ENCODE measurements at places on chromosomes 13 and 19.
A peak's percentile ranks its signal among the peaks of the same experiment; 100 is the strongest.

DNA sequence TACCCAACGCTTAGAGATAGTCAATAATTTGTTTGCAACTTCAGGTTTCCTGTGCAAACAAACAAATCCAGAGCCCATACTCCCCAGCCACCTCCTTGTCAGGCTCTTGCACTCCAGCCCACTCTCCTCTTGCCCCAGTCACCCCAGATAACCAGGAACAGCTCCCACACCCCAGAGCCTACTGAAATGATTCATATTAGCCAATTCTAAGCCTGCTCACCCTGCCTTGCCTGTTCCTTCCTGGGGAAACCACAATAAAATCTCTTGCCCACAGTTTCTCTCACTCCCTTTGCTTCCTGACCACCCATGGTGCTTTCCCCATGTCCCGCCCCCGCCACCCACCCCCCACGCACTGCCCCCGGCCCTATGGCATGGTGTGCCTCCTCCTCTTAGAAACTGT lies 3.8 kb upstream of the ACTL9 start:
- no peak for DNase-seq

DNA sequence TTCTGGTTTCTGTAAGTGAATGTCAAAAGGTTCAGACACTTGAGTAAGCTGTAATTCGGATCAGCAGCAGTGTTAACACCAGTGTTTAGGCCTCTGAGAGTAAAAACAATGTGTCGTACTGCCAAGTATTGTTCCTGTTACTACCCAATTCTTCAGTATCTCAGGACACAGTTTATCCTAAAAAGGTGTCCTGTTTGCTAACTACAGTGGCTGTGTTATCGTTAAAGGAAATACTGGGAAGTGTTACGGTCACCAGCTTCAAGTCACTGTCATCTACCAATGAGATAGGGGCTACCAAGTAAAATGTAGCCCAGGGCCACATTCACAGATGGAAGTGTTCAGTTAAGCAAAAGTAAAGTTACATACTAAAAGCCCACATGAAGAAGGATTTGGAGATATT lies 2.3 kb upstream of the UPF3A start:
- DNase-seq = no peak

- DNase-seq = no peak
These were observed 583 bp downstream of the PCDH8 start for GRCh38 chr13:52847682-52848432.

GRCh38 chr13:20151016-20151415 lies 9.8 kb downstream of the GJA3 start:
- no peak for DNase-seq

- no peak for DNase-seq
These were observed 220.1 kb upstream of the EDNRB start for GRCh38 chr13:78138756-78139155.

DNA sequence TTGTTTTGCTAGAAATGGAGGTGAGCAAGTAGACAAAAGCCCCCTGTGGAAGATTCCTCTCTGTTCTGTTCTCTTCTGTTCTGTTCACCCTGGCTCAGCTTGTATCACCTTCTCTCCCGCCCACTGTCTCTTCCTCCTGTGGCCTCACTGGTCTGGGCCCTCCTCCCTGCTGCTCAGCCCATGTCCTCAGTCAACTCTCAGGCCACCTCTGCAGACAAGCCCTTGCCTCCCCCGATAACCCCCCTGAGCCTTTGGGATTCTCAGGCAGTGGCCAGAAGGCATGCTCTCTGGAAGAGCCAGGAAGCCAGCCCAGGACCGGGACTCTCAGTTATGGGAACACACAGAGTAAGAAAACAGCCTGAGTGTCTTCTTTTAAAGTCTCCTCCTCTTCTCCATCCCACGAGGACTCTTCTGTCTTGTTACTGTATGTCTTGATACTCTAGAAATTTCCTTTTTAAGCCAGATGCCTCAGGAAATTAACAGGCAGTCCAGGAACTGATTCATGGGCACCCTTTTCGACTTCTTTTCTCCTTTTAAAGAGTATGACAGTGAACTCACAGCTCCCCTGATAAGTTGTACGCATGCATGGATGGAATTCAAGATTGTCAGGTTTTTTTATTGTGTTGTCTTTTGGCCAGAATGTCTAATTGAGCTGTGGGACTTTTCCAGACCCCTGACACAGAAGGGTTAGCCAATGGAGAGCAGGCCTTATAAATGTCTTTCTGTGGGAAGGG lies 33.7 kb downstream of the SHISA2 start:
- DNase-seq = no peak

GRCh38 chr19:44611812-44612295 lies 1.5 kb upstream of the IGSF23 start:
- peak; percentile 94 for DNase-seq

DNA sequence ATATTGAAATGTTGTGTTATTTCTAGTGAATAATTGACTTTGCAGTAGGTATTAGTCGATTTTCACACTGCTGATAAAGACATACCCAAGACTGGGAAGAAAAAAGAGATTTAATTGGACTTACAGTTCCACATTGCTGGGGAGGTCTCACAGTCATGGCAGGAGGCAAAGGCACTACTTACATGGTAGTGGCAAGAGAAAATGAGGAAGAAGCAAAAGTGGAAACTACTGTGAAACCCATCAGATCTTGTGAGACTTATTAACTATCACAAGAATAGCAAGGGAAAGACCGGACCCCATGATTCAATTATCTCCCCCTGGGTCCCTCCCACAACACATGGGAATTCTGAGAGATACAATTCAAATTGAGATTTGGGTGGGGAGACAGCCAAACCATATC lies 9.9 kb upstream of the C5AR2 start:
- no peak for DNase-seq

DNA sequence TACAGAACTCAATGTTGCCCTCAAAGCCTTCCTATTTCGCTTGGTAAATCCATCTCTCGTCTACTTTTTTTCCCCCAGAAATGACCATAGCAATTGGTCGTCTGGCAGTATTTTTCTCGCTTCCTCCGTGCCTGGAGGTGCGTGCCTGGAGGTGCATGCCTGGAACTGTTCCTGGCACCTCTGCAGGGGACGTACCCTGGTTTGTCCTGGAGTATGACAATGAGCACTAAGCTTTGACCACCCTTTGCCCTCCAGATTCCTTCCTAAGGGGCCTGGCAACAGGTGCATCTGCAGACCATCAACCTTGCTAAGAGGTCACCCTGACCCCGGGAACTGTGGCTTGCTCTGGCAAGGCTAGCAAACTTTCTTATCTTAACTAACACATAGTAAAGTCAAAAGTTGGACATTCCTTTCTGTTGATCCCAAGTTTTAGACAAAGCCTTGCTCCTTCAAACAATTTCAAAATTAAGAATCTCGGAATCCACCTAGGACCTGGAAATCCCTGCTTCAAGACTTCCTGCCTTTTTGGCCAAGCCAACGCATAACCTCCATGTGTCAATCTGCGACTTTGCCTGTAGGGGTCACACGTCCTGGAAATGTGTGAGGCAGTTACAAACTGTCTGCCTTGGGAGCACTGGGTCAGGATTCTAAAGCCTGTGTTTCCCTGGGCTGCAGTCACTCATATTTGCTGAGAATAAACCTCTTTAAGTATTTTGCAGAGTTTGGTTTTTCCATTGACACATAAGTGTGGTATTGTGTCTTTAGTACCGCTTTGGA lies 28.8 kb upstream of the TUBGCP3 start:
- peak; percentile 46 for DNase-seq

GRCh38 chr13:49071341-49071937 lies 95.7 kb downstream of the FNDC3A start:
- no peak for DNase-seq

GRCh38 chr19:42176649-42176989 lies 40.9 kb downstream of the DEDD2 start:
- DNase-seq = peak; percentile 96

- DNase-seq = no peak
These were observed 672 bp downstream of the HPN start for GRCh38 chr19:35042056-35042730.

- peak; percentile 8 for DNase-seq
These were observed 5.3 kb downstream of the SHD start for GRCh38 chr19:4284176-4284958.

GRCh38 chr13:97019236-97019635 lies 25.0 kb upstream of the OXGR1 start:
- no peak for DNase-seq

GRCh38 chr19:15449620-15450527 lies at the start of gene WIZ:
WIZ (minus strand) TSS chr19:15449956; CDS start chr19:15448307, 1,649 bp downstream.
- peak; percentile 38 for DNase-seq

- no peak for DNase-seq
These were observed 22.8 kb downstream of the COL4A2 start for GRCh38 chr13:110329798-110330461.

- DNase-seq = no peak
These were observed 82.3 kb downstream of the TDRD3 start for GRCh38 chr13:60479273-60479672.

- DNase-seq = no peak
These were observed 16.5 kb downstream of the TYK2 start for GRCh38 chr19:10363789-10364281.

DNA sequence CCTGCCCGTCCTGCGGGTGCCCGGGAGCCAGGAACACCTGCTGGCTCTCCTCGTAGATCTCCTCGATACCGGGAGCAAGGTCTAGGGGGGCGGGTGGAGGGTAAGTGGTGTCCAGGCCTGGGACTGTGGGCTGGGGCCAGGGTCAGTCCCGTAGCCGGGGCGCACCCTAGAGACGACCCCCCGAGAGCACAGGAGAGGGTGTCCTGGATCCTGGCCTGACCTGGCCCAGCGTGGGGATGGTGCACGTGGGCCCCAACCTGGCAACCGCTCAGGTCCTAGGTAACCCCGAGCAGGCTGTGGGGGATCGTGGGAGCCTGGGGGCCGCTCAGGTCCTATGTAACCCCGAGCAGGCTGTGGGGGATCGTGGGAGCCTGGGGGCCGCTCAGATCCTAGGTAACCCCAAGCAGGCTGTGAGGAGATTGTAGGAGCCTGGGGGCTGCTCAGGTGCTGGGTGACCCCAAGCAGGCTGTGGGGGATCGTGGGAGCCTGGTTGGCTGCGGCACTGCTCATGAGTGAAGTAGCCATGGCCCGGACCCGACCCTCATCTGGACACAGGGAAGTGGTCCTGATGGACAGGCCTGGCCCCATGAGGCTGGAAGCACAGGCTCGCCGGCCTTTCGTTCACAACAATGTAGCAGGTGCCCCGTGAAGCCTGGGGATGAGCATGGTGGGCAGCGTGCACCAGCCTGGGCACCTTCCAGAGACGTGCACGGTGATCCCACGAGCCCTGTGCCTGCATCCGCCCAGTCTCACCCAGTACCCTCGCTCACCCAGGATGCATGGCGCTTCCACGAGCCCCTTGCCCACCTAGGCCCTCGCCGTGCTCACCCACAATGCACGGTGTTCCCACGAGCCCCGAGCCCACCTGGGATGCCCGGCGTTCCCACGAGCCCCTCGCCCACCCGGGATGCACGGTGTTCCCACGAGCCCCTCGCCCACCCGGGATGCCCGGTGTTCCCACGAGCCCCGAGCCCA lies 6.2 kb downstream of the GPX4 start:
- no peak for DNase-seq

GRCh38 chr13:23292586-23292985 lies 111.8 kb downstream of the SGCG start:
- DNase-seq = no peak

DNA sequence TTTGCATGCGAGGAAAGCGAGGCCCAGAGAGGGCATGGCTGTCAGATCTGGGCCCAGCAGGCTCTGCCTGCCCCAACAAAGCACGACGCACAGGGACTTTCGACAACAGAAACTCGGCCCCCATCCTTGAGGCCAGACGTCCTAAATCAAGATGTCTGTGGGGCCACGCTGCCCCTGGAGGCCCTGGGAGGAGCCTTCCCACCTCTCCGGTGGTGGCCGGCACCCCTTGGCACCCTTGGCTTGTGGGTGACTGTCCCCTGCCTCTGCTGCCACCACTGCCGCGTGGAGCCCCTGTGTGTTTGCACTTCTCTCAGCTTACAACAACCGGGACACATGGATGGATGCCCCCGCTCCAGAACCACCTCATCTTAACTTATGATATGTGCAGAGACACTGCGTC lies 4.4 kb downstream of the WDR18 start:
- no peak for DNase-seq

- DNase-seq = no peak
These were observed 96.8 kb downstream of the ARHGEF7 start for GRCh38 chr13:111211789-111212516.

DNA sequence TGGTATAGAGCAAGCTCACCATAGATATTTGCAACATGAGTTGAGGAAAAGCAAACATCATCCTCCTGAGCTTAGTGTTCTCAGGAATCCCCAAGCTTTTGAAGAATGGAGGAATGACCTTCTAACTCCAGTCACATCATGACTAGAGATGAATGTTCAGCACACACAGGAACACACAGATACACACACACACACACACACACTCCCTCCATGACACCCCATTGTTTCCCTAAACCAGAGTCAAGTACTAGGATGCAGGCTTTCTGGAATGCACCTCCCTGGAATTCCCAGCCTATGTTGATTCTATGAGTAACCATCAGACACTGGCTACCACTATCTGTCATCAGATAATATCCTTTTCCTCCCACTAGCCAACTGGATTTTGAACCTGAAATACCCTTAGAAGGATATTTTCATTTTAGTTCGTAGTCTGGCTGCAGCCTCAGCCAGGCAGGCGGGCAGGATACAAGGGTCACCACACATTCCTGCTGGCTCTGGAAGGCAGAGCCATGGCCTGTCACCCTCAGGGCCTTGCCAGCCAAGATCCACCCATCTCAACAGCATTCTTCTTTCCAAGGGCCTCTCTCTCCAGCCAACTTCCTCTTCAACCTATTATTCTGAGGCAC lies 162.4 kb downstream of the FOXO1 start:
- DNase-seq = no peak

GRCh38 chr13:46783504-46783903 lies 13.5 kb downstream of the ESD start:
- DNase-seq = no peak

GRCh38 chr13:113800576-113800926 lies 41.5 kb downstream of the TMEM255B start:
- no peak for DNase-seq

- DNase-seq = no peak
These were observed 29.1 kb upstream of the CSNK1A1L start for GRCh38 chr13:37134411-37135041.

- no peak for DNase-seq
These were observed 1320.2 kb upstream of the PCDH9 start for GRCh38 chr13:68550330-68550729.

DNA sequence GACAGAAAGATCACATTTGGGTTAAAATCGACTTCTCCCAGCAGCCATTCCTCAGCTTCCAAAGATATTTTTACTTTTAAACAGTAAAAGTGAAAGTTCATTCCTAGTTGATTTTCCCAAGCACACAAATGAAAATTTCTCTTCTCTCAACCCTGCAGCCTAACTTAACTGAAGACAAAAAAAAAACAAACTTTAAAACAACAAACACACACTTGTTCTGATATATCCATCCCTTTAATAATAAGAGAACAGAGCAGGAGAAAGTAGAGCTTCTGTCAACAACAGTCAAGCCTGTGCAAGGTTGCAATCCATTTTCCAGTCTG lies 72.9 kb downstream of the STK24 start:
- no peak for DNase-seq
